ENCODE measurements at places on chromosomes 4 and X. TPM values are rescaled to one million over a fixed set of nuclear protein-coding genes. Genes with fewer than 3 reads are reported as not detected.

DNA sequence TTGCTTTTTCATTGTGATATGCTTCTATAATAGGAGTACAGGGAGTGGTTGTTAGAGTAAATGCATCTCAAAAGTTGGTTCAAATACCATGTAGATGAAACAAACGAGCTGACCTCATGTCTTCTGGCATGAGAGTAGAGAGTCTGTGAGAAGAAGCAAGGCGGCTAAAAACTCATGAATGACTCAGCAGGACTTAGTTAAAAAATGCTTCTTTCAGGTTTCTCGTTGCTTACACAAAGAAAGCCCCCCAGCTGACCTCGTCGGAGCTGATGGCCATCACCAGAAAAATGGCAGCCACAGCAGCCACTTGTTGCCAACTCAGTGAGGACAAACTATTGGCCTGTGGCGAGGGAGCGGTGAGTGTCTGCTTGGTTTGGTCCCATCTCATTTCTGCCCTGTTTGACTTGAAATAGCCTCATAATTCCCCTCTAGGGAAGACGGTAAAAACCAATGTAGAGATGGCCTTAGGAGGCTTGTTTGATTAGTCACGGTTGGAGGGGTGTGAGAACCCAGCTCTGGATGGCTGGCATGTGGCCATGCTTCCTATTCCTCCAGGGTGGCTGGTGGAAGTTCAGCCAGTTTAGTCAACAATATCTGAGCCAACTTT lies 14.5 kb downstream of the AFP start:
- DNase-seq = no peak
- no peaks in the 10 kb centered on the region for H3K36me3 ChIP-seq
- H3K4me3 ChIP-seq = no peak overlapping the region
- peaks cover 6% of the 10 kb centered on the region for H3K27me3 ChIP-seq
- no peak overlapping the region for H3K27ac ChIP-seq

- no peak overlapping the region for H3K27ac ChIP-seq
- DNase-seq = no peak
- no peaks in the 10 kb centered on the region for H3K4me1 ChIP-seq
- no peak overlapping the region for H3K4me3 ChIP-seq
- H3K36me3 ChIP-seq = no peaks in the 10 kb centered on the region
- no peaks in the 10 kb centered on the region for H3K27me3 ChIP-seq
These were observed 155.5 kb upstream of the MXRA5 start for GRCh38 chrX:3501833-3502535.

- no peaks in the 10 kb centered on the region for H3K36me3 ChIP-seq
- peaks cover 36% of the 10 kb centered on the region for H3K27me3 ChIP-seq
- no peak within 1 kb of the TSS for H3K27ac ChIP-seq
- peaks cover 3% of the 10 kb centered on the region for H3K4me1 ChIP-seq
- no peak within 1 kb of the TSS for H3K4me3 ChIP-seq
These were observed at the start of gene CNKSR2 for GRCh38 chrX:21374163-21374993. TSS of gene CNKSR2 (plus strand) at chrX:21374418. CDS start at chrX:21374898, 480 bp downstream.

DNA sequence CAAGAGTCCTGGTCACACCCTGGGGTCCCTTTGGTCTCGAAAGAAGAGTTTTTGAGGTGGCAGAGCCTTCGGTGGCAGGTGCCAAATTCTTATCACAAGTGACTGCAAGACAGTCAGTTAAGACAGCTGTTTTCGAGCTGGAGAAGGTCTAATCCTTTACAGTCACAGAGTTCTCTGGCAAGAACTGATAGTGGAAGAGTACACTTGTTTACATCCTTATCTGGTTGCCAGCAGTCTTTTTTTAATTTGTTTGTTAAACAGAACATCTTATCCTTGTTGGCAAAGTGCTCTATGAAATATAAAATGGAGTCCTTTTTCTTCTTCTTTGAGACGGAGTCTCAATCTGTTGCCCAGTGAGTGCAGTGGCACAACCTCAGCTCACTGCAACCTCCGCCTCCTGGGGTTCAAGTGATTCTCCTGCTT lies 50.4 kb upstream of the ELOVL6 start:
- no peaks in the 10 kb centered on the region for H3K4me1 ChIP-seq
- no peaks in the 10 kb centered on the region for H3K36me3 ChIP-seq
- H3K27ac ChIP-seq = no peak overlapping the region
- H3K27me3 ChIP-seq = peaks cover 5% of the 10 kb centered on the region

DNA sequence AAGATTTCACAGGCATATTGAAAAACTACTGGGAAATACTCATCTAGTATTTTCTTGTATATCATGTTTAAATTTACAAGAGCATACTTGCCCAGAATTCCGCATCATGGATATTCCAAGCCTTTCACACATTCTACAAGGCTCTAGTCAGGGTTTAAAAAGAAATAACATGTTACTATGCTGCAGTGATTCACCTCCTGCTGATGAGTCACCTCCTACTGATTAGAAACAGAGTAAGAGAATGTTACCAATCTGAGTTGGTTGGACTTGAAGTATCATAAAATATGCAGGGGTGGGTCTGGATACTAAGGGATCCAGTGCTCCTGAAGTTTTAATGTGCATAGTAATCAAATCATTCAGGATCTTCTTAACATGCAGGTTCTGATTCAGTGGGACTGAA lies 192.0 kb upstream of the ANK2 start:
- no peaks in the 10 kb centered on the region for H3K4me1 ChIP-seq
- H3K4me3 ChIP-seq = no peak overlapping the region
- no peak overlapping the region for H3K27ac ChIP-seq
- no peaks in the 10 kb centered on the region for H3K36me3 ChIP-seq

DNA sequence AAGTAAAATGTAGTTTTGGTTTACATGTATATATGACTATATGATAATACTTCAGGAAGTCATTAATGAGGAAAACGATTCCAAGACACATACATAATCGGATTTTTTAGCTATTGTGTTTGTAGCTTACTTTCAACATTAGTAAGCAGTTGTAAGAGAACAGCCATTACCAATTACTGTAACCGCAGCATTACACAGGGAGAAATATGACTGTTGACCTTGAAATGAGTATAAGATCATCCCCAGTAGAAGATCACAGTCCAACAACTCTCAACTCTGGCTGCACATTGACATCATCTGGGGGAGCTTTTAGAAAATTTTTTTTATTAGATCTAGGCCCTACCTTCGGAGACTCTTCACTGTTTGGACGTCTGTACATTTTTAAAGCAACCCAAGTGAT lies 762.0 kb upstream of the MAGEB2 start:
- no peaks in the 10 kb centered on the region for H3K27me3 ChIP-seq
- no peaks in the 10 kb centered on the region for H3K36me3 ChIP-seq
- no peak overlapping the region for H3K27ac ChIP-seq
- H3K4me3 ChIP-seq = no peak overlapping the region

- no peaks in the 10 kb centered on the region for H3K36me3 ChIP-seq
- no peaks in the 10 kb centered on the region for H3K4me1 ChIP-seq
- no peak for DNase-seq
- H3K27ac ChIP-seq = no peak overlapping the region
- H3K27me3 ChIP-seq = no peaks in the 10 kb centered on the region
These were observed 175.8 kb downstream of the FMR1NB start for GRCh38 chrX:148156986-148157385.

Gene ARHGEF38
- not detected for total RNA-seq

DNA sequence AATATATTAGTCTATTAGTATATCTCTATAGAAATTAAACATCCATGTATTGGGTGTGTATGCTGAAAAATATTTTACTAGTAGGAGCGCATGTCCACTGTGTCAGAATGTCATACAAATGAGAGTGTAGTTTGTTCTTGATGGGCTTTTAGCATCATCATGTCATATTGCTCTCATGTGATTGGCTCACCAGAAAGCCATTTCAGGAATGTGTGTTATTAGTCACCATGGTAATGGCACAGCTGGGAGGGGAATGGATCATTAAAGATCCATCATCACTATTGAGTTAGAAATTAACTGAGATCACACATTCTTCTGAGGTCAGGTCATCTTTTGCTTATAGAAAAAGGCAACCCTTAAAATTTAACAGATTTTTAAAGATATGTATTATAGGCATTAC lies 77.3 kb downstream of the PHEX start:
- no peak for DNase-seq

GRCh38 chr4:8028884-8029568 lies 89.4 kb upstream of the AFAP1 start:
- no peak for DNase-seq
- no peak overlapping the region for H3K27ac ChIP-seq
- H3K4me1 ChIP-seq = no peaks in the 10 kb centered on the region
- no peak overlapping the region for H3K4me3 ChIP-seq
- H3K27me3 ChIP-seq = peaks cover 2% of the 10 kb centered on the region

Gene SOWAHB
- not detected for total RNA-seq

- DNase-seq = no peak
- no peak overlapping the region for H3K27ac ChIP-seq
- H3K4me1 ChIP-seq = no peaks in the 10 kb centered on the region
- no peak overlapping the region for H3K4me3 ChIP-seq
- no peaks in the 10 kb centered on the region for H3K36me3 ChIP-seq
- H3K27me3 ChIP-seq = no peaks in the 10 kb centered on the region
These were observed 19.8 kb downstream of the CENPVL3 start for GRCh38 chrX:51598899-51599298.

DNA sequence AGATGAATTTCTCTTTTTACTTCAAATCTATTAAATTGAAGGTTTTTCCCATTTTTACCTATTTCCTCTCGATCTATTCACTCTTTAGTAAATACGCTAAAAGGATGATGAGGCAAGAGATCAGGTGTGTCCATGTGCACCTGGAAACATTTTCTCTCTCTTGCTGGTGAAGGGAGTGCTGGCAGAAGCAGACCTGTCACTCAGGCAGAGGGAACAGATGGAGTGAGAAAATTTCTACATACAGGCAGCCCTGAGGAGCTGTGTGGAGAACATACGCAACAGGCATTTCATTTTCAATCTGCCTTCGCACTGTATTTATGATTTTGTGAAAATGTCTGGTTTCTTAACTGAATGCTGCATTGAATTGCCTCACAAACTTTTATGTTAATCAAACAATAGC lies 249.5 kb downstream of the GPM6A start:
- no peak overlapping the region for H3K4me3 ChIP-seq
- H3K4me1 ChIP-seq = no peaks in the 10 kb centered on the region
- no peak for DNase-seq
- no peak overlapping the region for H3K27ac ChIP-seq
- no peaks in the 10 kb centered on the region for H3K27me3 ChIP-seq

Gene MAGEA1
- not detected for total RNA-seq

Gene CHRDL1
- not detected for total RNA-seq

DNA sequence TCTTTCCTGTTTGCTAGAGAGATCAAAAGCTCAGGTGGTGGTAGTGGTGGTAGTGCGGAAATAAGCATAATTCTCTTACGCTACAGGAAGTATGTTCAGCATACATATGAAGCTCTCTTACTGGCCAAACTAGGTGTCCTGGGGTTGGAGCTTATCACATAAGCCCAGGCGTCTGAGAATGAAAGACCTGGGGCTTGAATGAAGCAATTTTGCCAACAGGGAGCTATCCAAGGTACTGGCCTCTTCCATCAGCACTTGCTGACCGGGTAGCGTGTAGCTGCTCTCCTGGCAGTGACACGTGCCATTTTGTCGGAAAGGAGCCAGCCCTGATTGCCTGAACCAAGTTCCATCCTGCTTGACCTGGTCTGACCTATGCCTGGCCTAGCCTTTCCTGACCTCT lies 65.9 kb upstream of the HPF1 start:
- DNase-seq = peak; percentile 51
- H3K27me3 ChIP-seq = no peaks in the 10 kb centered on the region
- no peaks in the 10 kb centered on the region for H3K4me1 ChIP-seq
- H3K27ac ChIP-seq = no peak overlapping the region
- H3K36me3 ChIP-seq = no peaks in the 10 kb centered on the region

- no peaks in the 10 kb centered on the region for H3K4me1 ChIP-seq
- H3K27me3 ChIP-seq = no peaks in the 10 kb centered on the region
- H3K36me3 ChIP-seq = no peaks in the 10 kb centered on the region
These were observed 144.5 kb downstream of the SMIM20 start for GRCh38 chr4:26058537-26058936.

GRCh38 chrX:124440695-124441094 lies 94.3 kb downstream of the SH2D1A start:
- no peaks in the 10 kb centered on the region for H3K27me3 ChIP-seq
- no peak overlapping the region for H3K4me3 ChIP-seq
- H3K27ac ChIP-seq = no peak overlapping the region
- no peaks in the 10 kb centered on the region for H3K4me1 ChIP-seq
- DNase-seq = no peak
- H3K36me3 ChIP-seq = no peaks in the 10 kb centered on the region

DNA sequence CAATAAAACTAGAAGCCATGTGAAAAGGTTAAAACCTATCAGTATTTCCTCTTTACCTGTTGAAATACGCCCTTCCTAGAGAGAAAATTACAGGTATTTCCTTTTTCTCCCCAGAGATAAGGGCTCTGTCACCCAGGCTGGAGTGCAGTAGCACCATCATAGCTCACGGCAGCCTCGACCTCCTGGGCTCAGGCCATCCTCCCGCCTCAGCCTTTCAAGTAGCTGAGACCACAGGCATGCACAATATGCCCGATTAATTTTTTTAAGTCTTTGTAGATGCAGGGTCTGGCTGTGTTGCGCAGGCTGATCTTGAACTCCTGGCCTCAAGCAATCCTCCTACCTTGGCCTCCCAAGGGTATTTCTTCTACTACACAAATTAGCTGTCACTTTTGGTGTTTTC lies 154.4 kb downstream of the HNRNPD start:
- DNase-seq = no peak
- H3K4me1 ChIP-seq = no peaks in the 10 kb centered on the region
- no peak overlapping the region for H3K4me3 ChIP-seq
- H3K27ac ChIP-seq = no peak overlapping the region
- no peaks in the 10 kb centered on the region for H3K36me3 ChIP-seq

GRCh38 chrX:102712981-102713625 lies 855 bp downstream of the GPRASP2 start:
- peak overlapping the region; percentile 53 for H3K4me3 ChIP-seq
- H3K27ac ChIP-seq = no peak overlapping the region
- no peaks in the 10 kb centered on the region for H3K4me1 ChIP-seq
- no peaks in the 10 kb centered on the region for H3K36me3 ChIP-seq
- peak; percentile 58 for DNase-seq
- peaks cover 3% of the 10 kb centered on the region for H3K27me3 ChIP-seq

Gene C4orf51
- total RNA-seq = not detected

- DNase-seq = no peak
- H3K27me3 ChIP-seq = no peaks in the 10 kb centered on the region
- H3K27ac ChIP-seq = no peak overlapping the region
- no peak overlapping the region for H3K4me3 ChIP-seq
These were observed 154.3 kb downstream of the CFAP299 start for GRCh38 chr4:80489798-80490197.

- peaks cover 21% of the 10 kb centered on the region for H3K4me1 ChIP-seq
- H3K36me3 ChIP-seq = no peaks in the 10 kb centered on the region
- H3K27ac ChIP-seq = no peak overlapping the region
- no peak overlapping the region for H3K4me3 ChIP-seq
- DNase-seq = peak; percentile 56
These were observed 66.1 kb upstream of the HGFAC start for GRCh38 chr4:3375688-3376087.

GRCh38 chrX:23844502-23845138 lies 61.6 kb downstream of the SAT1 start:
- H3K4me1 ChIP-seq = peaks cover 12% of the 10 kb centered on the region
- peak overlapping the region; percentile 57 for H3K27ac ChIP-seq
- no peaks in the 10 kb centered on the region for H3K36me3 ChIP-seq
- H3K27me3 ChIP-seq = no peaks in the 10 kb centered on the region
- DNase-seq = peak; percentile 83

Gene RNF175
- not detected for total RNA-seq

Data from endothelial cell of umbilical vein (primary cell).